ENCODE measurements at places on chromosomes 6 and 20. TPM values are rescaled to one million over a fixed set of nuclear protein-coding genes. Genes with fewer than 3 reads are reported as not detected.

DNA sequence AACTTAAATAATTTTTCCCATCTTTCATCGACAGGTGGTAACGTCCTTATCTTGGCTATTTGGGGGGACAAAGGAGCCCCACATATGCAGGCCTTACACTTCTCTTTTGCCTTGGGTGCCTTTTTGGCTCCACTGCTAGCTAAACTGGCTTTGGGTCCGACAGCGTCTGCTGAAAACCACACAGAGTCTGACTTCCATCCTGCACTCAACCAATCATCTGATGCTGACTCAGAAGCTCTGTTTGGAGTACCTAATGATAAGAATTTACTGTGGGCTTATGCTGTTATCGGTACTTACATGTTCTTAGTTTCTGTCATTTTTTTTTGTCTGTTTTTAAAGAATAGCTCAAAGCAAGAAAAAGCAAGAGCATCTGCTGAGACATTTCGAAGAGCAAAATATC, 178.5 kb downstream of the SLC16A10 start:
- no peak for DNase-seq

GRCh38 chr20:62267543-62267942, 29.2 kb downstream of the OSBPL2 start:
- DNase-seq = no peak

ADTRP gene
- 91.9 TPM for total RNA-seq

- DNase-seq = no peak
These were observed 59.8 kb upstream of the MYL9 start for GRCh38 chr20:36481380-36482043.

DNA sequence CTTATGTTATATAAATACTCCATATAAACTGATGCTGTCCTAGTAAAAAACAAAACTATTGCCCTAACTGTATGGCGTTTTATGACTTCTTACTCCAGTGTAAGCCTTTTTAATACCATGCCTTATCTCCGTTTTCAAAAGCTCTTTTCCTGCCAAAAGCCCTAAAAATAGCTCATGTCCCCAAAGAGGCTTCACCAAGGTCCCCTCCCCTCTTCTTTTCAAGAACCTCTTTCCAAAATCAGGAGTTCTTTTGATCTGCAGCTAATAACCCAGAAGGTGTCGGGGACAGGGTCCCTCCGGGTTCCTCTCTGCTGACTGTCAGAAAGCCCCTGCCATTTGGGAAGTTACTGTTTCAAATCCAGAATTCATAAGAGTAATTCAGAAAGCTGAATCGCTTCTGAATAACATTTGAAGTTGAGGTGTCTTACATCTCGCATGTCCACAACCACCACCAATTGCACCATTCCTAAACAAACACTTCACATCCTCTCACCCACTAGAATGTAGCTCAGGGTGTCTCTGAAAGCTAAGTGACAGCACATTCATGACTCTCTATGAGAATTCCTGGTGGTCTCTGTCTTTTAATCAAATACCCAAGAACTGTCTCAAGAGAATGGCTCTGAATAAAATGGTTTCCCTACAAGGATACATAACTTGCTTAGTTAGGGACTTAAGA, 13.3 kb downstream of the TASP1 start:
- no peak for DNase-seq

DNA sequence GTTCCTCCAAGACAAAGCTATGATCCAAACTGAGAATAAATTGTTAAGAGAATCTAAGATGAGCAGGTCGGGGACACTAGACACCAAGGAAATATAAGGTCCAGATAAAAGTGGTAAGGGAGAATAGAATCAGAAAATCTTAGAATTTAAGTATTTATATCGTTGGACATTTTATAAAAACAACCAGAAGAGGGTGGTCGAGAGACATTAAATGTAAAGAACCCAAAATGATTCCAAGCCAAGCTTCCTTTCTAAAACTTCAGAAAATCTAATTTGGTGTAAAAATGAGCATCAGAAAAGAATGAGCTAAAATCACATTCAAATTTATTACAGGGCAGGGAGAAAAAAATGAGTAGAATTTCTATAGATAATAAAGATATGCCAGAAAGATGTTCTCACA, 97.8 kb upstream of the OGFRL1 start:
- no peak for DNase-seq

DNA sequence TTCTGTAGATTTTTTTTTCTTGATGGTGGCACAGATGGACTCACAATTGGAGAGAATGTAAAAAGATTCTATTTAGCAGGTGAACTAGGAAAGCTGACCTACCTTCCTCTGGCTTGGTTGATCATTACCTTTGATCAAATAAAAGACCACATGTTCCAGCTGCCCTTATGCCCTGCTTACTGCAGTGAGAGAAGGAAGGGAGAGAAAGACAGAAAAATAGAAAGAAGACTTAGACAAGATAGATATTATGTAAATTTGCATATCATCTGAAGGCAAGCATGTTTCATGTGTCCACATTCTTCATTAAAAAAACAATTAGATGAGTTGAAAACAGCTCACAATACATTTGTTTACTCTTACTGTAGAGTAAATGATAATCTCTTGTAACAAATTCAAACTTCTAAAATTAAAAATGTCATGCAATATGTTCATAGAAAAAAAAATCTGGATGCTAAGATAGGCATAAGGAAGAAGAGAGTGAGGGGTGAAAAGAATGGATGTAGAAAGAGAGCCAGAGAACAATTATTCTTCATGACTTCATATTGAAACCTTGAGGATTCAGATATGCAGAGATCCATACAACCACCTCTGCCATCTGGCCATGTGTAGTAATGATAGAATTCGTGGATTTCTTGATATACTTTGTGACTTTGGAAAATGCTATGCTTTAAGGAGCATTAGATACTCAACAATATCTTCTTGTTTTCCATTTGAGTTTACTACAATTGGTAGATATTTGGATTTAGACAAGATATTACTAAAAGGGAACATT, 71.7 kb downstream of the RFX6 start:
- peak; percentile 18 for DNase-seq

ZNF133 gene
- 14.3 TPM for total RNA-seq
